ENCODE measurements at places on chromosomes 1 and 21.
A peak's percentile ranks its signal among the peaks of the same experiment; 100 is the strongest.

DNA sequence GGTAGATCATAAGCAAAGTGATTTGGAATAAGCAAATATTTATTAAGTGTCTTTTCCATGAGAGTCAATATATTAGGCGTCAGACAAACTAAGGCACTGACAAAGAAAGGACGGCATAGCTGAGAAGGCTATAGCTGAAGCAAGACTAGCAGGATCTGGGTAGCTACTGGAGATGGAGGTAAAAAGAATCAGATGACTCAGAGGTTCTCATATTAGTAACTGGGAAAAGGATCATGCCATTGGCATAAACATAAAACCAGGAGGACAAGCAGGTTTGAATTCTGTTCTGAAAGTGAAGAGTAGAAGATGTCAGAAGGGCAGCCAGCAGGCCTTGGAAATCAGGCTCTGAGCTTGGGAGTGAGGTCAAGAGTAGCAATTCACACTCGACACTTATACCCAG lies 531.9 kb downstream of the PTPRC start:
- DNase-seq: no peak

DNA sequence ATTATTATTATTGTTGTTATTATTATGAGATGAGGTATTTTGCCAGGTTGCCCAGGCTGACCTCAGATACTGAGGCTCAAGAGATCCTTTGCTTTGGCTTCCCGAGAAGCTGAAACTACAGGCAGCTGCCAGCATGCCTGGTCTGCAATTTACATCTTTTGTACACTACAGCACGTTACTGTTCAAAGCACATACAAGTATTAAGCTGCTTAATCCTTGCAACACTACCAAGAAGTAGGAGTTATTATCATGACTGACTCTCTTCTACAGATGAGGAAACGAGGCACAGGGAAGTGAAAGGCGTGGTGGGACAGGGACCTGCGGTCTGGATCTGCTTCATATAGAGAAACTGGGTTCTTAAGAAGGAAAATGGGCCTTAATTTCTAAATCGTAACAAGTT lies 11.6 kb downstream of the ERG start:
- no peak for DNase-seq

GRCh38 chr1:23369335-23370013 lies at the start of gene ZNF436:
ZNF436 (minus strand) TSS chr1:23369836; CDS start chr1:23368005, 1,831 bp downstream.
- peak; percentile 14 for DNase-seq

DNA sequence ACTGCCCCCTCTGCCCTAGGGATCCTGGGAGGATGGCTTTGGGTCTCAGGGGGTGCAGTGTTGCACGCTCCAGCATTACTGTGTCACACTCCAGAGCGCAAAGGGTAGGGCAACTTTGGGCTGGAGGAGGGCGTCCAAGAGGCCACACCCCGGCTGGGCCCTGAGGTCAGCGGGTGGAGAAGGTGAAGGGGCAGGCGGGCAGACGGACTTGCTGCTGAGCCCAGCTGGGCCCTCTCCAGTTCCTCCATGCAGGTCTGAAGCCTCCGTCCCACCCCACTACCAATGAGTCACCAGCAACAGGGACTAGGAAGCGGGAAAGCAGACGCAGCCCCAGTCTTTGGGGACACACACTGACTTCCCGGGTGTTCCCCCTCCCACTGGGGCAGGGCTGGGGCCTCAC lies 116.0 kb downstream of the CASZ1 start:
- DNase-seq: no peak

GRCh38 chr21:41726970-41727783 lies 39.7 kb downstream of the RIPK4 start:
- no peak for DNase-seq

DNA sequence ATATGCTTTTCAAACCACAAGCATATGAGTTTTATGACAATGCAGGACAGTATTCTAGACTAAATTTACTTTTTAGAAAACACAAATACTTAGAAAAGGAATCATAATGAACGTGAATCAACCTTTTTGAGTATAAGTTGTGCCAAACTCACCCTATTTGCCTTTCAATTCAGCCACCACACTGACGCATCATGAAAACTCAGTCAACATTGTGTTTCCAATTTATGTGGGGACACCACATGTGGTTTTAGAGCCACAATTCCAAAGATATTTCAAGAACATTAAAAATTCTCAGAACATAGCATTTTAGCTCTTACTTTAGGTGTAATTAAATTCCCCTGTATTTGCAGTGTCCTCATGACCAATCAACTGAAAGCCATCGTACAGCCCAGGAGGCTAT lies 118.8 kb downstream of the PTBP2 start:
- DNase-seq: no peak

GRCh38 chr21:32256873-32257620 lies 21.8 kb downstream of the MIS18A start:
- no peak for DNase-seq

GRCh38 chr1:111202707-111203623 lies 2.5 kb upstream of the DENND2D start:
- no peak for DNase-seq

DNA sequence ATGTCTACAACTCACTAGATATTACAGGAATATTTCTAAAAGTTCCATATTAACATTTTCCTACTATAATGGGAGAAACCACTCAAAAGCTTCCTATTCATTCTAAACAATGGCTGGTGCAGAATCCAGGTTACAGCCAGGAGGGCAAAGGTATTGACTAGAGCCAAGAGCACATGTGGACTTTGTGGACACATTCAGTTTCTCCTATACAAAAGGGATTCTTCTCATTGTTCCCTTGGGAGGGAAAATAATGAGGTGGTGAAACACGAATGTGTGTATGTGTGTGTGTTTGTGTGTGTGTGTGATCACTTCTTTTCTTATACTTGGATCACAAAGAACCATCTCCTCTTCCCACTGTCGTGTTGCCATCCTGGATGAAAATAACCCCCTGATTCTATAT lies 1000.0 kb downstream of the ADGRL2 start:
- DNase-seq: no peak

- no peak for DNase-seq
These were observed 132.6 kb downstream of the MRPS6 start for GRCh38 chr21:34205811-34206571.

GRCh38 chr1:205924460-205924790 lies 18.8 kb downstream of the SLC26A9 start:
- no peak for DNase-seq

- DNase-seq: no peak
These were observed 3.4 kb downstream of the ZNF669 start for GRCh38 chr1:247100676-247101279.

- DNase-seq: no peak
These were observed 2.8 kb downstream of the ARID4B start for GRCh38 chr1:235325139-235325538.

DNA sequence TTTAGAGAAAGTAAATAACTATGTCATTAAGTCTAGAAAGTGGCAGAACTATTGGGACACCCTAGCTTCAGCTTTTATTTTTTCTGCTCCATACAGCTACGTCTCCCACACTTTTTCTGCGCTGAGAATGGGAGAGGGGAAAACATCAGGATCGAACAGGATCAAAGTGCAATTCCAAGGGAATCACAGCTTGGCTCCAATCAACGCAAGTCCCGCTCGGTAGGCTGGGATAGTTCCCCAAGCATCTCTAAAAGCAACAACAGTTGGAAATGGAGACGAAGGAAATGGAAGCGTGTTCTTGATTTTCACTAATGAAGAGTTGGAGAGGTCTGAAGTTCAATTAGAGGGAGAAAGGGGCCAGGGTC lies 536 bp downstream of the HMGCL start:
- no peak for DNase-seq

DNA sequence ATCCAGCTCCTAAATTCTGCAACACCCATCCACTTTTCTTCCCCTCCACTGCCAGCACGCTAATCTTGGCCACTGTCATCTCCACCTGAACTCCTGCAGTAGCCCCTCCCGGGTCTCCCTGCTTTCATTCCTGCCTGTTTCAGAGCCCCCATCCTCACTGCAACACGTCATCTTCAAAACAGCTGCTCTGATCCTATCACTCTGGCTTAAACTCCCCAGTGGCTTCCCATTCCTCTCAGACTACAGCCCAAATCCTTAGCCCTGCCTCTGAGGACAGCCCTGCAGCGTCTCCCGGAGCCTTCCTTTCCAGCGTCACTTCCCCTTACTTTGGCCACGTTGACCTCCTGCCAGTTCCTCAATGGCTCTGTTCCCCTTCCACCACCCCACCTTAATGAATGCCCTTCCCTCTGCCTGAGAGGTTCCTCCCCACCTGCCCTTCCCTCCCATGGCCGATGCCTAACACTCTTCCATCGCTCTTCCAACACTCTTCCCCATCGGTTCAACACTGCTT lies 22.9 kb upstream of the IFNAR2 start:
- no peak for DNase-seq

- DNase-seq: no peak
These were observed 55.9 kb downstream of the SIK1 start for GRCh38 chr21:43370888-43371570.

GRCh38 chr1:101145449-101145820 lies 91.4 kb upstream of the S1PR1 start:
- DNase-seq: no peak

- DNase-seq: no peak
These were observed 29.7 kb upstream of the RPL11 start for GRCh38 chr1:23661887-23662286.

DNA sequence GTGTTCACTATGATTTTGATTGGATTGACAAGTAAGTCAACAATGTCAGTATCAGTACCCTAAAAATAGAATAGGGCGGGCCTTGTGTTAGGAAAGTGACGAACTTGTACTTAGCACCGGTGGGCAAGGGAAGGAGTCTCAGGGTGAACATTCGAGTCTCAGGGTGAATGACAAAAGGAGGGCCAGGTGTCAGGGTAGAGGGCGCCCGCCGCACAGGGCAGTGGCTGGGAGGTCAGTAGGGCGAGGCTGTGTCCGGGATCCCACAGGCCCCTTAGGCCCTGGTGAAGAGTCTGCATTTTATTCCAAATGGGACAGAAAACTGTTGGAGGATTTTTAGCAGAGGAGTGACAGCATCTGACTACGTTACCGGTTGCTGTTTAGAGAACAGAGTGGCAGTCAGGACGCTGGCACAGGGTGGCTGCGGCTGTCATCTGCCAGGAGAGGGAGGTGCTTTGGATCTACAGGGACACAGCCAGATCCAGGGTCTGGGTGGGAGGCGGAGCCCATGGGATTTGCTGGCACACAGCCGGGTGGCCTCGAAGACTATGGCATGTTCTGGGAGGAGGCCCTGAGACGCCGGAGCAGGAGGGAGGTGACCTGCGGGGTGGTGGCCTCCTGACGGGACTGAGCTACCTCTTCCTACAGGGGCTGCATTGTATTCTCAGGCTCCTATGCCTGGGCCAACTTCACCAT lies 11.0 kb downstream of the AGTRAP start:
- DNase-seq: no peak

- DNase-seq: no peak
These were observed 107.3 kb downstream of the NTMT2 start for GRCh38 chr1:170252851-170253579.

- DNase-seq: no peak
These were observed 8.1 kb downstream of the PLEKHM2 start for GRCh38 chr1:15692121-15692682.

DNA sequence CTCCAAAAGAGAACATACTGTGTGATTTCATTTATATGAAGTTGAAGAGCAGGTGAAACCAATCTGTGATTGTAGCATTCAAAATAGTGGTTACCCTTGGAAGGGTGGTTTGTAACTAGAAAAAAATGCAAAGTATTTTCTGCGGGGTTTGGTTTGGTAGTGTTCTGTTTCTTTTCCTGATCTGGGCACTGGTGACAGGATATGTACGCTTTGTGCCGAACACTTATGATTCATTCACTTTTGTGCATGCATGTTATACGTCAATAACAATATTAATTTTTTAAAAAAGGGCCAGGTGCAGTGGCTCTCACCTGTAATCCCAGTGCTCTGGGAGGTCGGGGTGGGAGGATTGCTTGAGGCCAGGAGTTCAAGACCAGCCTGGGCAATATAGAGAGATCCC lies 63.8 kb downstream of the CD34 start:
- DNase-seq: no peak

DNA sequence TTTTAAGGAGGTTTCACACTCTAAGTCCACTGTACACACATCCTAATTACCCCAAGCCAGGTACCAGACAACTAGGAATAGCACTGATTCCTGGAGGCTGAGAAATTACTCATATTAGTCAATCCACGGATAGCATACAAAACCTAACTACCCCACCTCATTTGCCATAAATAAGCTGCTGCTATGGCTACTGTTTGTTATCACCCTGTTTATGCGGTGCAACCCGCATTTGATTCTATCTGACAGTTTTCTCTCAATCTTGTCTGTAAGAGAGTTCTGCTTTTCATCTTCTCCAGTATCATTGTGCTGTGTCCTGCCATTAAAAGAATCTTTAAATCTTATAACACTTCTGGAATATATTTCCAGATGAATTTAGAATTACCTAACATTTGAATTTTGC lies 1496.5 kb downstream of the PLA2G4A start:
- no peak for DNase-seq

DNA sequence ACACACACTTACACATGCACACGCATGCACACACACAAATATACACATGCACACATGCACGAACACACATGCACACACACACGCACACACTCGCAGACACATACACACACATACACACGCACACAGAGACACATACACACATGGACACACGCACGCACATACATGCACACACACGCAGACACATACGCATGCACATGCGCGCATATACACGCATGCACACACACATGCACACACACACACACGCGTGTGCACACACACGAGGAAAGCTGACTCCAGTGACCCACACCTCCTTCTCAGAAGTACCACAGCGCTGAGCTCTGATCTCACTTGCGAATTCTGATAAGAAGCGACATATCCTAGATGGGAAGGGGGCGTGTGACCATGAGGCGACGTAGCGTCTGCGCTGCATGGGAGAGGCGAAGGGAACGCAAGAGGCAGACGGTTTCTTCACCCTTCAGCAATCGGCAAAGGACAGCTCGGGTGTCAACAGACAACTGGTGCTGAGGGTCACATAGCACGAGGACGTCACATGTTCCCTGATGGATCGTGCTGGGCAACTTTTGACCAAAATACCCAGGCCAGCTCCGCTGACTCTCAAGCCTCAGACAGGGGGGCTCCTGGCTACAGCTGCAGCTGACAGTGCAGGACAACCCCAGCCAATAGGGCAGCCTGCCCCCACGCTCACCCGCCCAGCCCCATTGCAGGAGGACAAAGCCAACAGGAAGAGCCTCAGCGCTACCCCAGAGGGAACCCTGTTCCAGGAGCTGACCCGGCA lies 16.0 kb upstream of the PDE9A start:
- DNase-seq: no peak

- no peak for DNase-seq
These were observed 41.7 kb downstream of the LRP8 start for GRCh38 chr1:53285969-53286760.

DNA sequence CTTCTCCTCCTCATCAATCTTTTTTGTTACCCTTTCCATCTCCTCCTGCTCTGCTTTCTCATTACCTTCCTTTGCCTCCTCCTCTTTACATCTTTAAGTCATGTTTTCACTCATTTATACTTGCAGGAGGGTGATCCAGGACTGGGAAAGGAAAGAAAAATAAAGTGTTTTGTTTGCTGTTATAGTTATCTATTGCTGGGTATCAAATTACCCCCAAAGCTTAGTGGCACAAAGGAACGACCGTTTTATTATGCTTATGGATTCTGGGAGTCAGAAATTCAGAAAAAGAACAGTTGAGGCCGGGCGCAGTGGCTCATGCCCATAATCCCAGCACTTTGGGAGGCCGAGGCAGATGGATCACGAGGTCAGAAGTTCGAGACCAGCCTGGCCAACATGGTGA lies 12.5 kb upstream of the AGO4 start:
- no peak for DNase-seq

- DNase-seq: no peak
These were observed 3.1 kb upstream of the KCNE2 start for GRCh38 chr21:34360488-34361241.
